SK-N-MC (cell line): ENCODE measurements at places on chromosomes 1 and 21.

GRCh38 chr21:15009837-15010363 lies 54.9 kb downstream of the NRIP1 start:
- DNase-seq: no peak

DNA sequence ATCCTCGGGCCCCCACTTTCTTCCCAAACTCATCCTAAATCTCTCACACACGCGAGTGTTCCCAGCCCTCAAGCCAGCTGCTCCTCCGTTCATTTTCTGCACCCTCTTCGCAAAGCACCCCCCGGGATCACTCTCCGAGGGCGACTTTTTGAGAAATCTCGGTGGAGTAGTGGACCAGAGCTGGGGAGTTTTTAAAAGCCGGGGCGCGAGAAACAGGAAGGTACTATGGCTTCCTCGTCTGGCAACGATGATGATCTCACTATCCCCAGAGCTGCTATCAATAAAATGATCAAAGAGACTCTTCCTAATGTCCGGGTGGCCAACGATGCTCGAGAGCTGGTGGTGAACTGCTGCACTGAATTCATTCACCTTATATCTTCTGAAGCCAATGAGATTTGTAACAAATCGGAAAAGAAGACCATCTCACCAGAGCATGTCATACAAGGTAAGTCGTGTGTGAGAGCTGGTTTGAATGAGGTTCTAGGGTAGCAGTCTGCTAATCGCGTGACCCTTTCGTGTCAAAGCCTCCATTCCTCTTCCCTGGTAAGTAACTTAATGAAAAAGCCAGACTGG lies 800 bp downstream of the DR1 start:
- no peak for DNase-seq

DNA sequence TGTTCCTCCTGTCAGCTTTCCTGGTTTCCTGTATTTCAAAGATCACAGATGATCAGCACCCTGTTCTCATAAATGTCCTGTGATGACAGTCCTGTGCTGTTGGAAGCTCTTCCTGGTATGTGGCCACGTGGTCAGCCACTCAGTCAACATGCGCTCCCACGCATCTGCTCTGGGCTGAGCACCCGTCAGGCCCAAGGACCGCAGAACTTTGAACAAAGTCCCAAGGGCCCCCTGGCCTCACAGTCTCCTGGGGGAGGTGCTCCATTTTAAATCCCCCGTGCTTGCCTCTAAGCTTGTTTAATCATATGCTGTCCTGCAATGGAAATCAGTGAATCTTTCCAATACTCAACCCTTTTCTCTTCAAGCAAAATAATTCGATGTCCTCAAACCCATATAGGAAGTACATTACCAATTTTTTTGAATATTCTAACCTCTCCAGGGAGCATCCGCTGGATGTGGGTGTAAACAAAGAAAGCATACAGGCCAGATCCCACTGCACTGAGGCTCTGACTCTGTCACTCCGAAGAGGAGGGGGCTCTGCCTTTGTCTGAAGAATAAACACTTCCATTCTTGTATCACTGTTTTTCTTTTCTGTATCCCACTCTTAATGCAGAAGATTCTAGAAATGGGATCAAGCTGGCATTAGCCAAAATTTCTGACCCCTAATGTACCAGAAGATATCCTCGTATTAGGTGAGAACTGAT lies 250.3 kb downstream of the SDCCAG8 start:
- no peak for DNase-seq

GRCh38 chr1:208763971-208764370 lies 519.8 kb upstream of the PLXNA2 start:
- no peak for DNase-seq

- DNase-seq: no peak
Measured at GRCh38 chr1:70142075-70142474, 63.3 kb downstream of the LRRC40 start.

GRCh38 chr1:111190931-111191451 lies 9.5 kb downstream of the DENND2D start:
- DNase-seq: no peak

- no peak for DNase-seq
Measured at GRCh38 chr1:25863486-25864262, 4.4 kb upstream of the AUNIP start.

GRCh38 chr1:44628962-44629756 lies 45.1 kb downstream of the TMEM53 start:
- no peak for DNase-seq

DNA sequence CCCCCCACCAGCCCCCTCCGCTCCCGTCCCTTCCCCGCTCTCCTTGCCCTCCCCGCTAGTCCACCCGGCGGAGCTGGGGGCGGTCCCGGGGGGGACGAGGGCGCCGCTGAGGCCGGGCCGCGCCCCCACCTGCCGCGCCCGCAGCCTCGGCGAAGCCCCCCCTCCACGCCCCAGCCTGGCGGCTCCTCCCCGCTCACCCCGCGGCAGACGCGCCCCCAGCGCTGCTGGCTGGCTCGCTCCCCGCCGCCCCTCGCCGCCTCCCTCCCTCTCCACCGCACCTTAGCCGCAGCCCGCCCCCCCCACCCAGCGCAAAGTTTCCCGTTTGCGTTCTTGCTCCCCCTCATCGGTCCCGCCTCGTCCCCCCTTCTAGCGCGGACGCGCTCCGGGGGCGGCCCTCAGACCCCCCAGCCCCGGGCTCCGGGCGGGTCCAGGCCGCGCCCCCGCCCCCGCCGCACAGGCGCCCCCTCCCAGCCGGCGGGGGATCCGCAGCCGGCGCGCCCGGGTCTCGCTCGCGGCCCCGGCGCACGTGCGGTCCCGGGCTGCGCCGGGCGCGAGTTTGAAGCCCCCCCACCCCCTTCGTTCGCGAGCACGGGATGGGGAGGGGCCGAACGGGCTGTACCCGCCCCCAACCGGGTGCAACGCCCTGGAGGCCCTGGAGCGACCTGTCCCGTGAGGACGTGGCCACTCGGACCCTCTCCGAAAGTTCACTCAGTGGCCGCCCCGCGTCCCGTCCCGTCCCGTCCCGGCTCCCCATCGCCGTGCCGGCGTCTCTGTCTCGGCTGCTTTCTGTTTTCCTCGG lies 623 bp downstream of the PTPRF start:
- no peak for DNase-seq

- no peak for DNase-seq
Measured at GRCh38 chr1:148363439-148363810, 119.7 kb downstream of the PPIAL4G start.

DNA sequence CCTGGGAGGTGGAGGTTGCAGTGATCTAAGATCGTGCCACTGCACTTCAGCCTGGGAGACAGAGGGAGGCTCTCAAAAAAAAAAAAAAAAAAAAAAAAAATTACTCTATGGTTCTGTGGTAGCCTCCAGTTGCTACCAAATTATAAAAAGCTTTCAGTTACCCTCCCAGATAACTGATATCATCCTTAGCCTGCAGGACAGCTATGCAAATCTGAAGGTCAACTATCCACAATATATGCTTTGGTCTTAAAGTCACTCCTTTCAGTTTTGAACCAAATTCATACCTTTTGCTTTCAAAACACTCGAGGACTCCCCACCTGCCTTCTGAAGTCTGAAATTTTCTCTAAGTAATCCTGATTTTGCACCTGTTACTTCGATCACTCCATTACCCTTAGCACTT lies 3.1 kb downstream of the MIXL1 start:
- no peak for DNase-seq

DNA sequence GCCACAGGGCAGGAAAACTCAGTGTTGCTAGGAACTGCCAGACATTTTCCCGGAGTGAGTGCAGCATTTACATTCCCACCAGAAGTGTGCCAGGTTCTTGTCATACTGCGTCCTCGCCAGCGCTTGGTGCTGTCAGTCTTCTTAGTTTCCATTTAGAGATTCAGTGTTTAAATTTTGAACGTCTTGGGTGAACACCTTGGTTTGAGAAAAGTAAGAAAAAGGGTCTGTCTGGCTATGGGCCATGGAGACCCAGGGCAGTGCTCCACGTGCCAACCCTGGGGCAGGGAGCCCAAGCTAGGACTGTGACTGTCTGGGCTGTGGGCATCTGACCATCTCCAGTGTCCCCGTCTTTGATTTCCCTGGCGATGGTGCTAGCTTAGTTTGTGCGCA lies 16.0 kb downstream of the IBA57 start:
- no peak for DNase-seq

DNA sequence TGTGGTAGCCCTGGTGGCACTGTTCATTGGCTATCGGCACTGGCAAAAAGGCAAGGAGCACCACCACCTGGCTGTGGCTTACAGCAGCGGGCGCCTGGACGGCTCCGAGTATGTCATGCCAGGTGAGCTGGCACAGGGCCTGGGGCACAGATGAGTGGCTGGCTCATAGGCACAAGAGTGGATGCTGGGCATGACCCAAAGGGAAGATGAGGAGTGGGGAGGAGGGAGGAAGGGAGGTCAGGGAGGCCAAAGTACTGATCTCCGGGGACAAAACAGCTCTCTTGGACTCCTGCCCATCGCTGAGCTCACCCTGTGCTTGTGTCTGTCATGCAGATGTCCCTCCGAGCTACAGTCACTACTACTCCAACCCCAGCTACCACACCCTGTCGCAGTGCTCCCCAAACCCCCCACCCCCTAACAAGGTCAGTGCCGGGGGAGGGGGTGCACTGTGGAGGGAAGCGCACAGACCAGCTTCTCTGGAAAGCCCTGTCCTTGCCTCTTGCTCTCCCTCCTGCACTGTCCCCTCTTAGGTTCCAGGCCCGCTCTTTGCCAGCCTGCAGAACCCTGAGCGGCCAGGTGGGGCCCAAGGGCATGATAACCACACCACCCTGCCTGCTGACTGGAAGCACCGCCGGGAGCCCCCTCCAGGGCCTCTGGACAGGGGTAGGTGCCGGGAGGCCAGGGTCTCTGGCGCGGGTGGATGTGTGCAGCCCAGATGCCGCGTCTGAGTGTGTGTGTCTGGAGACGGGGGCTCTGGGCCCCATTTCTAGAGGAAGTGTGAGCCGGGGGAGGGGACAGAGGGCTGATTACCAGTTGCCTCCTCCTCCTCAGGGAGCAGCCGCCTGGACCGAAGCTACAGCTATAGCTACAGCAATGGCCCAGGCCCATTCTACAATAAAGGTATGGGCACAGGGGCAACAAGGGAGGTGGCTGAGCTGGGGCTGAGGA lies 7.3 kb upstream of the LRRC71 start:
- no peak for DNase-seq

- no peak for DNase-seq
Measured at GRCh38 chr1:89780721-89781120, 40.1 kb upstream of the LRRC8D start.

- peak; percentile 75 for DNase-seq
Measured at GRCh38 chr1:172662464-172663109, 3.7 kb downstream of the FASLG start.
